Stomach (tissue), 19 donors: ENCODE measurements at places on chromosomes 13 and 19. TPM values are rescaled to one million over a fixed set of nuclear protein-coding genes. Genes with fewer than 3 reads are reported as not detected.

DNA sequence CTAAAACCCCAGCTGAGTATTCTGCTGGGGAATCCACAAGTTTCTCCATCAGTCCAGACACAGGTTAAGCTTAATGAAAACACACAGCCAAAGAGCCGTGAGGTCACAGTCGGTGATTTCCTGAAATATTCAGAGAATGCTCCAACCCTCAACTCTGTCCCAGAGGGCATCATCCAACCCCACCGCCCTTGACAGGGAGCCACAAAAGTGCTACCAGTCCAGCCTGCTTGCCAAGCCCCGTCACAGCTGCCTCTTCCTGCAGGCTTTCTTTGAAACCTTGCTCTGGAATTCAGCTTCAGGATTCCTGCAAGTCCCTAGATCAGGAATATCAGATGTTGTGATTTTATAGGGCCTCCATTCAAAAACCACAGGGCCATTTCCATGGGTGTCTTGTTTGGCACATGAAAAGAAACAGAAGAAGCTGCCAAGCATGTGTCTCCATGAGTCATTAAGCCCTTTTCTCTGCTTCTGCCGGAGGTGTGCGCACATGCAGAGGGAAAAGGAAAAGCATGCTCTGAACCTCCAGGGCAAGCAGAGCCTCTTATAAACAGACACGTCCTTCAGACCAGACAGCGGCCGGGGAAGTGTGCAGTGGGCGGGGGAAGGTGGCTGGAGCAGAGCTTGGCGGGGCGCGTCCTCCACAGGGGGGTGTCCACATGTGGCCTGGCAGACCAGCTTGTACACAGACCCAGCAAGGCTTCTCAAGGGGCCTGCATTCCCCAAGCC, 164.7 kb downstream of the KATNAL1 start:
- no peaks in the 10 kb centered on the region for H3K36me3 ChIP-seq
- H3K27me3 ChIP-seq = peaks cover 5% of the 10 kb centered on the region
- DNase-seq = no peak
- H3K4me1 ChIP-seq = peaks cover 12% of the 10 kb centered on the region
- no peak overlapping the region for H3K4me3 ChIP-seq

DNA sequence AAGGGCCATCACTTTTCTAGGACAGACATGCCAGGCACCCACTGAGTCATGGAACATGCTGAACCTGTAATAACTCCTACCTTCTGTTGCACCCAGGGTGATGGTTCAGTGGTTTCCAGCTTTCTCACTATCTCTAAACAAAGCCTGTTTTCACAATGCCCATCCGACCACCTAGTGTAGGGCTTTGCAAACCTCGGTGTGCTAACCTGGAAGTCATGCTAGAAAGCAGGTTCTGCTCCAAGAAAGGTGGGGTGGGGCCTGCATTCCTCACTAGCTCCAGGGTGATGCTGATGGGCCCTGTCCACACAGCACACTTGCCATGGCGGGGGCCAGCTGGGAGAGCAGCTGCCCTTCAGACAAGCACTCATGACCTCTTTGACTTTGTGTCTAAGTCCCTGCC, 43.4 kb downstream of the COL4A2 start:
- no peak overlapping the region for H3K4me3 ChIP-seq
- H3K27me3 ChIP-seq = no peaks in the 10 kb centered on the region
- H3K27ac ChIP-seq = no peak overlapping the region
- DNase-seq = no peak
- H3K36me3 ChIP-seq = no peaks in the 10 kb centered on the region

- H3K27me3 ChIP-seq = no peaks in the 10 kb centered on the region
- H3K36me3 ChIP-seq = peaks cover 46% of the 10 kb centered on the region
- peaks cover 17% of the 10 kb centered on the region for H3K4me1 ChIP-seq
These were observed 2.5 kb downstream of the NFKBID start for GRCh38 chr19:35897706-35898451.

DNA sequence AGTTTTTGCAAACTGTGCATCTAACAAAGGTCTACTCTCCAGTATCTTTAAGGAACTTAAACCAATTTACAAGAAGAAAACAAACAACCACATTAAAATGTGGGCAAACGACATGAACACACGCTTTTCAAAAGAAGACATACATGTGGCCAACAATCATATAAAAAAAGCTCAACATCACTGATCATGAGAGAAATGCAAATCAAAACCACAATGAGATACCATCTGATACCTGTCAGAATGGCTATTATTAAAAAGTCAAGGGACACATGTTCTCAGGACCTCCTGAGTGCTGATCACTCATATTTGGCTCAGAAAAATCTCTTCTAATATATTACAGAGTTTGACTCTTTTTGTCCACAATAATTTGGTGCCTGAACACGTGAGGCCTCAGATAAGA, 14.2 kb upstream of the LILRB1 start:
- no peak for DNase-seq
- H3K27me3 ChIP-seq = peaks cover 6% of the 10 kb centered on the region
- no peak overlapping the region for H3K4me3 ChIP-seq
- H3K36me3 ChIP-seq = no peaks in the 10 kb centered on the region
- no peaks in the 10 kb centered on the region for H3K4me1 ChIP-seq
- no peak overlapping the region for H3K27ac ChIP-seq

DNA sequence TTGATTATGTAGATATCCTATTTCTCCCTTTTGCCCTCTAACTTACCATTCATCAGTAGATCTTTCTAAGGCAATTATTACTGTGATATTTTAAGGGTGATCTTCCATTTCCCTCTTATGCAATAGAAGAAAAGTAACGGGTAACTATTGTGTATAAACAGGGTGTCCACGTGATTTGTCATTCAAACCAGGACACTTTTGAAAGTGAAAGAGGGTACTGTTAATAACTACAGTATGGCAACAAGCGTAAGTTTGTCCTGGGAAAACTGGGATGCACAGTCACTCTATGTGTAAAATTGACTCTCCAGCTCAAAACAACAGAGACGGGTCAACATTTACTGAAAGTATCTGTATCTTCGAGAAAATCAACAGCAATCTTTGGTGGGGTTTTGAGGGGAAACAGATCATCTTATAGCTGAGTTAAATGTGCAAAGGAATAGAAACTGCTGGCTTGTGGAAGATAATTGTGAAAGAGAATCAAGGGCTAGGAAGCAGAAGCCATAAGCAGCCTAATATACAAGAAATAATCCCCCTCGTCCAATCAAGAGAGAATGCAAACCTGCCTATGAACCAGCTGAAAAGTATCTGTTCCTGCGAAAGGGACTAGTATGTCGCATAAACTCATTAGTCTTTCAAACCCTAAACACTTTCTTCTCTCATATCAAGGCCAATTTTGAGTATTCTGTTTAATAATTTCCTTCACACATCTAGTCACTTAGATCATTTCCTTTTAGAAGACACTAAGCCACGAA, 126.7 kb downstream of the FOXO1 start:
- no peaks in the 10 kb centered on the region for H3K36me3 ChIP-seq
- H3K4me3 ChIP-seq = no peak overlapping the region
- H3K4me1 ChIP-seq = peaks cover 18% of the 10 kb centered on the region
- DNase-seq = no peak
- peak overlapping the region; percentile 33 for H3K27ac ChIP-seq

DNA sequence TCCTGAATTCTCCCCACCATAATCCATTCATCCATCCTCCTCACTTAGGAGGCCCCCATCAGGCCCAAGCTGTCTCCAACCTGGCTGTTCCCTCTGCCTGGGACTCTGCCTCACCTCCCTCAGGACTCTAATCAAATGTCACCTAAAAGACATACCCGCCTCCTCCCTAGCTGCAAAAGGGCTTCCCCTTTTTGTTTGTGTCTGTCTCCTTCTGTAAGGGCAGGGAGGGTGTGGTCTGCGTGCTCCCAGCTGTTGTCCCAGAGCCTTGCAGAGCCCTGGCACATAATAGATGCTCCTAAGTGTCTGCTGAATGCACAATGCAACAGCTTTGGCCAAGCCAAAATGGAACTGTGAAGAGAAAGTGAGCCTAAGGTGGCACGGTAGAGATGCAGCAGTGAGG, 4.4 kb downstream of the TRIR start:
- H3K4me1 ChIP-seq = peaks cover 36% of the 10 kb centered on the region
- no peak overlapping the region for H3K27ac ChIP-seq
- no peak for DNase-seq
- no peak overlapping the region for H3K4me3 ChIP-seq
- H3K27me3 ChIP-seq = no peaks in the 10 kb centered on the region

DNA sequence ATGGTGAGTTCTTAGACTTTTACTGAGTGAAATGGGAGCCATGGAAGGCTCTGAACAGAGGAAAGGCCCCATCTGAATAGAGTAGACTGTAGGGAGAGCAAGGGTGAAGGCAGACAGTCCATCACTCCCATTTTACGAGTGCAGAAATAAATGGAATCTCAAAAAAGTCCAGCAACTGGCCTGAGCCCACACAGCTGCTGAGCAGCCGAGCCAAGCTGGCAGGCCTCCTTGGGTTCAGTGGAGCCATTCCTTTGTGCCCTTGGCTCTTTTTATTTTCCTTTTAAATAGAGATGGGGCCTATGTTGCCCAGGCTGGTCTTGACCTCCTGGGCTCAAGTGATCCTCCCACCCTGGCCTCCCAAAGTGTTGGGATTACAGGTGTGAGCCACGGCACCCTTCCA, 1.0 kb upstream of the MYH14 start:
- H3K27me3 ChIP-seq = peaks cover 41% of the 10 kb centered on the region
- no peak overlapping the region for H3K27ac ChIP-seq
- no peak for DNase-seq
- no peak overlapping the region for H3K4me3 ChIP-seq

GRCh38 chr13:102726430-102726829, 31.6 kb upstream of the METTL21C start:
- H3K4me1 ChIP-seq = no peaks in the 10 kb centered on the region
- no peaks in the 10 kb centered on the region for H3K36me3 ChIP-seq
- no peak overlapping the region for H3K4me3 ChIP-seq
- DNase-seq = peak; percentile 7
- no peak overlapping the region for H3K27ac ChIP-seq
- H3K27me3 ChIP-seq = no peaks in the 10 kb centered on the region

GRCh38 chr19:48624791-48625723, 5.8 kb downstream of the SPHK2 start:
- peaks cover 28% of the 10 kb centered on the region for H3K4me1 ChIP-seq
- peaks cover 24% of the 10 kb centered on the region for H3K36me3 ChIP-seq
- peak overlapping the region; percentile 89 for H3K27ac ChIP-seq
- no peaks in the 10 kb centered on the region for H3K27me3 ChIP-seq
- peak overlapping the region; percentile 60 for H3K4me3 ChIP-seq

The FFAR2 gene
- 1.4 TPM for total RNA-seq

The RASIP1 gene
- 7.9 TPM for total RNA-seq

The SNAPC2 gene
- total RNA-seq = 4.6 TPM

The ZNF570 gene
- 17.1 TPM for total RNA-seq
